ENCODE measurements at places on chromosomes 2 and 18.

- DNase-seq, result peak; percentile 89
Observed at GRCh38 chr18:54828281-54828881, at the start of gene RAB27B. TSS of gene RAB27B (plus strand) at chr18:54828477. CDS start at chr18:54877586, 49,109 bp downstream.

DNA sequence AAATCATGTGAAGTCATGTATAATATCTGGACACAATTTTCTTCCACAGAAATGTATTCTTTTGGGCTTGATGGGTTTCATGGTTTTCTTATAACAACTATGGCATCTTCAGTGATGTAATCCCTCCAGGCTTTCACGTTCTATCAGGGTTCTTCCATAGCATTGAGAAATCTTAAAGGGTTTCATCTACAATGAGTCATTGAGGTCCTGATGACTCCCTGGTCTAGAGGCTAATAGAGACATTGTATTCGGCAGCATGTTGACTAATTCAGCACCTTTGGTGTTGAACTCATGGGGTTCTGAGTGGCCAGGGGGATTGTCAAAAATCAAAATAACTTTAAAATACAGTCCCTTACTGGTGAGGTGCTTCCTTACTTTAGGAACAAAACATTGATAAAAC lies 614.0 kb upstream of the CRIM1 start:
- no peak for DNase-seq

GRCh38 chr2:86747711-86748639 lies 27.9 kb downstream of the RMND5A start:
- DNase-seq, result no peak

DNA sequence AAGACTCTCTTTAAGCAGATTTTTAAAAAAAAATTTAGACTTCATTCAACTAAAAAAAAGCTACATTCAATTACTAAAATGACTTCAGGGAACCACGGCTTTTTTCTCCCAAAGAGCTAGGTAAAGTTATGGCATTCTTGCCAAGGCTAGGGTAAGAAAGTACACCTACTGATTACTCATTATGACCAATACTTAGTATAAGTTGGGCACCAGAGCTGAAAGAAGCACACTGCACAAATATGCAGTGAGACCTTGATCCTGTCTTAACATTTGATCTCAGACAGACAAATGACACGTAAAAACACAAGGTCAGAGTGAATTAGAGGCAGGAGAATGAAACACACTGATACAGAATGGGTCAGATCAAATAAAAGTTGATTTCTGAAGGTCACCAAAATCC lies 88.7 kb downstream of the THADA start:
- DNase-seq, result no peak

- no peak for DNase-seq
Observed at GRCh38 chr2:46704593-46704992, 211.0 kb downstream of the MCFD2 start.

- no peak for DNase-seq
Observed at GRCh38 chr2:67318993-67319481, 78.1 kb upstream of the ETAA1 start.

DNA sequence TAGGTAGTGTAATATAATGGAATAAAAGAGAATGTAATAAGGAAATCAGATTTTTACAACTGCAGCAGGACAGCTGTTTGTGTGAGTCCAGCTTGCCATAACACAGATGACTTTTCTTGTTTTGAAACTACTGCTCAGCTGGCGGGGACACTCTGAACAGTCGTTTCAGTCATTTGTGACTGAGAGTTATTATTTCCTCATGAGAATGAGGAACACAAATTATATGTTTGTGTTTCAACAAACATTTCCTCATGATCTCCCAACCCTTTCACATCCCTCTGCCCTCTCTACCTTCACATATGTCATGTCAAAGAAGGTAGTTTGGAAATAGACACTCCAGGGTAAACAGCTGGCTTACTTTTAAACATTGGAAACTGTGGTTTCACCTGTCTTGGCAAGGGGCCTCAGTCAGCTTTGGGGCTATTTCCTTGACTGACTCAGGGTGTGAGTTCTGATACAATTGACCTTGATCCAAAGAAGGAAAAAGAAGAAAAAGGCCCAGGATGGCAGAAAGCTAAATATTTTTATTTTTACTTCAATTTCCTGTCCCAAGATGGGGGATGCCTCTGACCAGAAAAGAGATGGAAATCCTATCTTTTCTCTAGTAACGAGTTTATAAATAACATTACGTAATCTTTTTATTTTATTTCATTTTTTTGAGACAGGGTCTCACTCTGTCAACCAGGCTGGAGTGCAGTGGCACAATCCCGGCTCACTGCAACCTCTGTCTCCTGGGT lies 593 bp downstream of the SP140L start:
- DNase-seq, result no peak

DNA sequence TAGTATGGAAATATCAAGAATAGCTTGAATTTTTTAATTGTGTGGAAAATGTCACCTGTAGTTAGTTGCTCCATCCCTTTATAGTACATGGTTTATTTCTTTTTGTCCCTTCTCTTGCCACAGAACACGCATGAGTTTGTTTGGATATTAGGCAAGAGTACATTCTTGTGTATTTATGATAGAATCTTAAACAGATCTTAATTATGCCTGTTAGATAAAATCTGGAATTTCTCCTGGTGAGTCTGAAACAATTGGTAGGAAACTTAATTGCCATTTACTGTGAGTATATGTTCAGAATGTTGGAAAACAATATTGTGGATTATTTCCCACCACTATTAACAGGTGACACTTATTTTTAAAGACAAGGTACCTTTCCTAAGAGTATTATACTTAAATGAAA lies 30.2 kb upstream of the CABYR start:
- DNase-seq, result no peak

DNA sequence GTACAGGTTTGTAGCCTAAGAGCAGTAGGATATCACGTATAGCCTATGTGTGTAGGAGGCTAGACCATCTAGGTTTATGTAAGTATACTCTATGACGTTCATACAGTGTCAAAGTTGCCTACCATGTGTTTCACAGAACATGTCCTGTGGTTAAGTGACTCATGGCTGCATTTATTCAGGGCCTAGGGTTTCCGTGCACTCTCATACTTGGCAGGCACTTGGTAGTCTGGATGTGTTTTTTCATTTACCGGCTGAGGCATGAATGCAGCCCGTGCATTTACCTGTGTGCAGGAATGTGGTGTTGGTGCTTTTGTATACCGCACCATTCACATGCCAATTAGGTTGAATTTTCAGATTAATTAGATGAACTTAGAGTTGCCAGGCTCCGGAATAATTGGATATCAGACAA lies 43.4 kb downstream of the MYL12B start:
- DNase-seq, result no peak
